ENCODE measurements at places on chromosomes 3 and 15.

DNA sequence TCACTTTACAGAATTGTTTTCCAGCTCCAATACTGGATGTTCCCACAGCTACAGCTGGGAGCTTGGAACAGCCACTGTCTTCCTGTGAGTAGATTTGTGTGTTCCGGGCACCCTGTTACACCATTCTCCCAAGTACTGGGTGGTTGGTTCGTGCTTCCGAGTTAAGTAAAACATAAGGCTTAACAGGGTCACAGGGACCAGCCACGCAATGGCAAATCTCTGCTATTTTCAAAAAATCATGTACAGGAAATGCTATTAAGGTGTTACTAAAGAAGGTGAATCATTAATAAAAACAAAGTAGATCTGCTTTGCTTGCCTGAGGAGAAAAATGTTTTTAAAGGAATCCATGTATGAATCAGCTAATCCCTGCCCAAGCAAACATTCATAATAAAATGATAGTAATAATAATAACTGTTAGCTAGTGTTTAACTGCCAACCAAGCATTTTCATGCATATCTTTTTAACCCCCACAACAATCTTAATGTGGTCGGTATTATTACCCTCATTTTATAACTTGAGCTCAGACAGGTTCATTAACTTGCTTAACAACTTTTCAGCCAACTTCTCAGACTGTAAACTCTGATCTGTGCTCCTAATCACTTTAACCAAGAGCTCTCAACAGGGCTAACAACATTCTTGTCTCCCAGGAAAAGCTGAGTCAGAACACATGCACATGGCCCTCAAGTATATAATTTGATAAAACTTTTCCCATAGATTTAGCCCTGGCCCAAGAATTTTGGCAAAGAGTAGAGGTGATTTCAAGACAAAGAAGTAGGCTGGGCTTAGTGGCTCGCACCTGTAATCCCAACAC lies 2.7 kb upstream of the C2CD4A start:
- DNase-seq: no peak

DNA sequence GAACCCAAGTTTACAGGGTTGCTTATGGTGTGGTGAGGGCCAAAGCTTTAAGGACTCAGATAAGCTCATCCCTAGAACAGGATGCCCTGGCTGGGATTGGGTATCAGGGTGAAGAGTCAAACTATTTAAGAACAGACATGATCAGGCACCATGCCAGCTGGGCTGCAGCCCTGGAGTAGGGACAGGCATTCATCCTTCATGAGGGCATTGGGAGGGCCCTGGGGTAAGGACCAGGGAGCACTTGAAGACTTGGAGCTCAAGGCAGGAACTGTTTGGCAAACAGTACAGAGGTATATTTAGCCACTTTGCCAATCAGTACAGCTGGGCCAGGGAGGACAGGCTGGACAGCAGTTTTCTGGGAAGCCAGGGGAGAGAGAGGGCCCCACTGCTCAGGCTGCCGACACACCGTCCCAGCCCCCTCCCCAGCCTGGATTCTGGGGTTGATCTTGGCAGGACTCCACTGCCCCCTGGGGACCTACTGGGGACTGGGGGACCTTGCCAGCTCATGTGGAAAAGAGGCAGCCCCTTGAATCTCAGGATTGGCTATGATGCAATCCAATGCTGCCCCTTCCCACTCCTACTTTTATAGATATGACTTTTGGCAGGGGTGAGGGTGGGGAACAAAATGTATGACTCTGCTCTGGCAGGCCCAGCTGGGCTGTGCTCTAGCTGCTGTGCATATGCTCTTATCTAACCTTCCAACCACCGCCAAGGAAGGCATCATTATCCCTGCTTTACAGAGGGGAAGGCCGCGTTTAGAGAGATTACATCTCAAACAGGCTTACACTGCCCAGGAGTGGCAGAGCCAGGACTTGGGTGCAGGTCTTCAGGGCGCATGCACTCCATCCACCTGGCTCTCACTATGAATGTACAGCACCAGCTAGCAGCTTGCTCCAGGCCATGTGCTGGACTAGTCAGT lies 2.3 kb downstream of the PLA2G4E start:
- DNase-seq: no peak

- DNase-seq: no peak
These were observed 128.5 kb downstream of the SQOR start for GRCh38 chr15:45763170-45763869.

DNA sequence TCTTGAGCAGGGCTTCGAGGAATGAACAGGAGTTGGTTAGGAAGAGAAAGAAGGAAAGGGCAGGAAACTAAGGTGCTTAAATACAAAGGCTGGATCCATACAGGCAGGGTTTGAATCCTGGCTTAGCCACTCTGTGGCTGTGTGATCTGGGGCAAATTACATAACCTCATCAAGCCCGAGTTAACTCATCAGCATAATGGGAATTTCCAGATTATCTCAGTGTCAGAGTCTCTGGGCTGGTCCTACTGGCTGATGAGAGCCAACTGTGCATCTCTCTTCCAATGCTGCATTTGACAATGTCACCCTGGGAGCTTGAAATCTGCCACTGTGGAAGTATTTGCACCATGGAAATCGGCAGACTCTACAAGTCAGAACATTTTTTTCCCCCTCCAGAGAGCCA lies 83.8 kb upstream of the SLC6A6 start:
- no peak for DNase-seq

GRCh38 chr3:50278123-50278879 lies 586 bp upstream of the LSMEM2 start:
- no peak for DNase-seq

DNA sequence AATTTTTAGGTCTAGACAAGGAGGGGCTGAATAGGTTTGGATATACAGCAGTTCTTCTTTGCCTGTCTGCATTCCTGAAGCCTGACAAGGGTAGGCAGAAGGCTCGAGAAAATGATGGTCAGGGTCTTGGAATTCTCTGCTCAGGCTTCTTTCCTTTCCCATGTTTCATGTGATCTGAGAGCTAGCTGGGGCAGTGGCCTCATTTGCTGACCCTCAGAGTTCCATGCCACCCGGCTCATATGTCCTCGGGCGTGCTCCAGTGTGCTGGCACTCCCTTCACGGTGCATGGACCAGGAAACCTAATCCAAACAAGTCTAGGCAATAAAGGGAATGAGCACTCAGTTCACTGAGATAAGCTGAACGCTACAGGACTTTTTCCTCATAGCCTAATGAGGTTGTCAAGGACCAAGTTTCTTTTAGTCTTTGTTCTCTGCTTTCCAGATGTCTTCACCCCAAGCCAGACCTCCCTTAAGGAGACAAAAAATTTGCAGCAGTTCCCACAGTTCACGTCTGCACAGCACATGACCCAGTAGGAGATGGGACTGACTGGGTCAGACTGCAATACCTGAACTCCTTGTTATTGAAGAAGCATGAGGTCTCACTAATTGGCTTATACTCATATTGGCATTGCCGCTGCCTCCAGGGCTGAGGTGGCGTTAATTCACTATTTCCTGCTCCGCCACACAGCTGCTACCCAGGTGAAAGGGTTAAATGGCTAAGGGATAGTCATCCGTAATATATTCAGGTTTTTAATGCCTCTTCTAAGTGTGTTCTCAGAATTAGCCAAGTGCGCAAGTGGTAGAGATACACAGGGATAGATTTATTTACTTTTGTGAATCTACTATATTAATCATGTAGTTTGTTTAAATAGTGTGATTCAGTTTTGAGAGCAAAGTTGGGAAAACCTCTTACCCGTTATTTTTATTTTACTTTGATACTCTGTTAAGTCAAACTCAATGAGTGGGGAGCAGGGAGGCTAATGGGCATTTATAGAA lies 15.3 kb upstream of the RTP4 start:
- DNase-seq: no peak

DNA sequence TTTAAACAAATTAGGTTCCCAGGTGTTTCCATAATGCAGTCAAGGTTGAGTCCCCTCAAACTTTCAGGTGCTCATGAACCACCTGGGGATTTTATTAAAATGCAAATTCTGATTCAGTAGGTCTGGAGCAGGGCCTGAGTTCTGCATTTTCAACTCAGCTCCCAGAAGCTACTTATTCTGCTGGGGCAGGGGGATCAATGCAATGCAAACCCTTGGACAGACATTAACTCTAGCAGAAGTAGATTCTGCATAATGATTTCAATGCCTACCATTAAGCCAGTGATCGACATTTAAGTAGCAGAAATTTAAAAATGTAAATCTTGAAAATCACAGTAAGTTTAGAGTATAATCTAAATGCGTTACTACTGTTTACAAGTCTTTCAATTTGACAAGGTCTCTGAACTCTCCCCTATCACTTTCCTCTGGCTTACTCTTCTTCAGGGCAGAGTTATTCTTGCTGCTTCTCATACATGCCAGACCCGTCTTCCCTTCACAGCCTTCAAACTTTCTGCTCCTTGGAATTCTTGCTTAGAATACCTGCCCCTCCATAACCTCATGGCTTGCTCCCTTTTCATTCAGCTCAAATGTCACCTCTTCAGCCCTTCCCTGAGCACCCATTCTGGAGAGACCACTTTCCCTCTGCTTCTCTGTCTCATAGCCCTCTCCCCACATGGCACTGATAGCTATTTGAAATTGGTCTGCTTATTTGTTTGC lies 19.3 kb upstream of the DPPA4 start:
- no peak for DNase-seq

GRCh38 chr15:49083401-49084284 lies 37.4 kb upstream of the SECISBP2L start:
- DNase-seq: no peak

GRCh38 chr15:49415149-49415548 lies 7.9 kb upstream of the FGF7 start:
- no peak for DNase-seq

DNA sequence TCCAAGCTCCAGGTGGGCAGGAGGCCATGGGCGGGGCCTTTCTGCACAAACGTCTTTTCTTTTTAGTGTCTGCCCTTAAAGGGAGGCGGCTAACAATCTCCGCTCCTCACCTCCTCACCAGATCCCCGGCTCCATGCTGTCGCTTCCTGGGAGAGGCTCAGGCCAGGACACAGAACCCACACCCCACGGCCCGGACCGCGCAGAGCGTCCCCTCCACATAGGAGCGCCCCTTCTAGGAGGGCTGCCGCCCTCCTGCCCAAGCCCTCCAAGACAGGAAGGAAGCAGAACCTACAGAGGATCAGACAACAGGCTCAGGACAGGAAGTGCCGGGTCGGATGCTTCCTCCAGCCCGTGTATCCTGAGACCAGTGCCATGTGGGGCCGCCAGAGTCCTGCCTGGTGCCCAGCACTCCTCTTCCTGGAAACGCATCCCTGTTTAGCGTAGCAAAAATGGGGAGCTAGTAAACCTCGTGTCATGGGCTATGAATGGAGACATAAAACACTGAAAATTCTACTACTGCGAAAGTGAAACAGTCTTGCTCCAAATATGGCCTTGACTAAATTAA lies 83.2 kb upstream of the ATP10A start:
- no peak for DNase-seq

GRCh38 chr15:63260791-63261190 lies 16.6 kb upstream of the APH1B start:
- DNase-seq: no peak

GRCh38 chr3:88311826-88312225 lies 162.1 kb downstream of the C3orf38 start:
- DNase-seq: no peak

- DNase-seq: peak; percentile 75
These were observed 73.0 kb downstream of the ATP10A start for GRCh38 chr15:25790000-25790660.

DNA sequence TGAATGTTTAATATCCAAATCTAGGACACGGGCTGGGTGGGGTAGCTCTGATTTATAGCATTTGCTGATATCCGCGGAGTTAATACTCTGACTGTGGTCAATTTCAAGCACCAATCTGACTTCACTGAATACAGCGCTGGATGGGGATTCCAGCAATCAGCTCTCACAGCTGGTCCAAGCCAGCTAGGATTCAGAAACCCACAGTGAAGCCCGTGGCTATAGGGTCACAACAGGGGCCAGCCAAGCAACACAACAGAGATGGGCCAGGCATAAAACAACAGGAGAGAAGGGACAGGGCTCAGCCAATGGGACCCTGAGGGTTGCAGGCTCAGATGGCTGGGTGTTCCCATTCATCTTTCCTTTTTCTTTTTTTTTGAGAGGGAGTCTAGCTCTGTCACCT lies 5.4 kb upstream of the LMAN1L start:
- no peak for DNase-seq

DNA sequence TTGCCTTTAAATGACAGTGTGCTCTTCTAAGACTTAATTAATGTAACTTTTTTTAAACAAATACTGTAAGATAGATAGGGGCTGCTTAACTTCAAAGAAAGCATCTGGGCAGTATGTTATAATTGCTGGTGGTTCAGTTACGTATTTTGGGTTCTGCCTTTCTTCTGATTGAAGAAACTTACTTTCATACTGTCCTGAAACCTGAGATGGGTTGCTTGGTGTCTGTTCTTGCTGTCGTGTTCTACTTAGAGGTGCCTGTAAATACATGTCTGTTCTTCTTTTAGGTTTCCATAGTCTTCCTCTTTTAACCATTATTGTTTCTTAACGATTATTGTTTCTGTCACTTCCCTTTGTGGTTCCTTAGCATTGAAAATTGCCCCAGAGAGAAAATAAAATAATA lies 297.7 kb upstream of the CHRM5 start:
- DNase-seq: no peak

DNA sequence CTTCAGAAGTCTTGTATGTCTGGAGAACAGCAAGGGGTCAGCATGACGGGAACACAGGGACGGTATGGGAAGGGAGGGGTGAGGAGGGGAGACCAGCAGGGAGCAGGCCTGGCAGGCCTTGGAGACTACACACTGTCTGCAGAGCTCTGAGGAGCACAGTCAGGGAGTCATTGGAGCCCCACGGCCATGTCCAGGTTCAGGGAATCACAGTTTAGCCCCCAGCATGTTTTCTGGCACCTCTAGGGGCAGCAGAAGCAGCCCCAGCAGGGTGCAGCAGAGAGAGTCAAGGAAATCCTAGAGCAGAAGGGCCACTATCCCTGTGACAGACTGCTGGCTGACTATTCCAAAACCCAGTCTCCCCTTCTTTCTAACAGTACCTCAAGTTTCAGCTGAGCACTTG lies 3.2 kb downstream of the LAMP3 start:
- peak; percentile 23 for DNase-seq

DNA sequence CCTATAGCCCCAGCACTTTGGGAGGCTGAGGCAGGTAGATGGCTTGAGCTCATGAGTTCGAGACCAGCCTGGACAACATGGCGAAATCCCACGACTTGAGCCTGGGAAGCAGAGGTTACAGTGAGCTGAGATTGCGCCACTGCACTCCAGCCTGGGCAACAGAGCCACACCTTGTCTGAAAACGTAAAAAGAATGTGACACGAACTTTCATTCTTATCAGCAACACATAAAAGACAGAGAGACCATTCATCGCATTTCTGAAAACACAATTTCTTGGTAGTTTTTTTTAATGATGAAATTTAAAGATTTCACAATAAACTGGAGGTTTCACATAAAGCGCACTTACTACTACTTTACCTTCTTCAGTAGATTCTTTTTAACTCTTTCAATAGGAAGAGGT lies 18.4 kb downstream of the HLTF start:
- no peak for DNase-seq

DNA sequence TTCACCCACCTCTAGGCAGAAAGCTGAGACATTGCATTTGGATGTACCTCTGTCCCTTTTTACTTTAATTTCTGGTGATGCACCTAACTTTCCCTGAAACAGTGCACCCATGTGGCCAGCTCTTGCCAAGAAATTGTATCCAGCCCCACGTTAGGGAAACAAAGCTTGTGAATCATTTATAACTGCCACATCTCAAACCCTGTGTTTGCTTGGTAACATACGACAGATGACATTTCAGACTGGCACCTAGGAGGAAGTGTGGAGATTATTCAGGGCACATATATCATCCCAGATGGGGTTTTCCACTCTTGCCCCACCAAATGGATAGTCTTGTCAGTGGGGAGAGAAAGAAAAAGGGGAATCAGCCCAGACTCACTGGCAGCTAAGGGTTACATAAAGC lies 2.1 kb downstream of the CYB561D2 start:
- DNase-seq: peak; percentile 38

GRCh38 chr15:84947947-84948830 lies 33.5 kb upstream of the PDE8A start:
- no peak for DNase-seq
